ENCODE measurements at places on chromosomes 2 and 18.

DNA sequence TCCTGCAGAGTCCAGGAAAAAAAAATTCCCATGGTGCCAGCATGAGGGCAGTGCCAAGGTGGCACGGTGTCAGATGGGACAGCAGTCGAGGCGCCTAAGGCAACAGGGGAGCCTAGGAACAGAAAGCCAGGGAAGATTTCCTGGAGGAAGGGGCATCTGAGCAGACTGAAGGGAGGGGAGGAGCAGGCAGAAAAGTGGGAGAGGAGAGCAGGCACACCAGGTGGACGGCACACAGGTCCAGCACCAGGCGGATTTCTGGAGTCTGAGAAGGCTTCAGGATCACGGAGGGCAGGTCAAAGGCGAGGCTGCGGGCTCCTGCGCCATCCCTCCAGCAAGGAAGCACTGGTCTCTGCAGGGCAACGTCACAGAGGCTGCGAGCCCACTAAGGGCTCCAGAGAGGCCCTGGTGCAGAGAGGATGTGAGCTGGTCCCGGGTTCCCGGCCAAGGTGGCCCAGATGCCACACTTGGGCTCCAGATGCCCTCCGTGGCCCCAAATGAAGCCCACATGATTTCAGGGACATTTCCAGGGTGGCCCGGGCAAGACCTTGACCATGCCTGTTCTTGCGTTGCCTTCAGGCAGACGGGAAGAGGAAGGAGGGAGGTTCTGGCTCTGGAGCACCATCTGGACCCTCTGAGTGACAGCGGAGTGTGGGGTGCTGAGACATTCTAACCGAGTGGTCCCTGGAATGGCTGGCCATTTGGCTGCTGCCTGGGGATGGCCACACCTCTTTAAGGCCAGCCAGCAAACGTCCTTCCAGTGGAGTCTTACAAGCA is 4.1 kb downstream of the HS6ST1 start:
- no peak for DNase-seq

- no peak for DNase-seq
Observed at GRCh38 chr18:70454704-70455322, 166.0 kb downstream of the SOCS6 start.

DNA sequence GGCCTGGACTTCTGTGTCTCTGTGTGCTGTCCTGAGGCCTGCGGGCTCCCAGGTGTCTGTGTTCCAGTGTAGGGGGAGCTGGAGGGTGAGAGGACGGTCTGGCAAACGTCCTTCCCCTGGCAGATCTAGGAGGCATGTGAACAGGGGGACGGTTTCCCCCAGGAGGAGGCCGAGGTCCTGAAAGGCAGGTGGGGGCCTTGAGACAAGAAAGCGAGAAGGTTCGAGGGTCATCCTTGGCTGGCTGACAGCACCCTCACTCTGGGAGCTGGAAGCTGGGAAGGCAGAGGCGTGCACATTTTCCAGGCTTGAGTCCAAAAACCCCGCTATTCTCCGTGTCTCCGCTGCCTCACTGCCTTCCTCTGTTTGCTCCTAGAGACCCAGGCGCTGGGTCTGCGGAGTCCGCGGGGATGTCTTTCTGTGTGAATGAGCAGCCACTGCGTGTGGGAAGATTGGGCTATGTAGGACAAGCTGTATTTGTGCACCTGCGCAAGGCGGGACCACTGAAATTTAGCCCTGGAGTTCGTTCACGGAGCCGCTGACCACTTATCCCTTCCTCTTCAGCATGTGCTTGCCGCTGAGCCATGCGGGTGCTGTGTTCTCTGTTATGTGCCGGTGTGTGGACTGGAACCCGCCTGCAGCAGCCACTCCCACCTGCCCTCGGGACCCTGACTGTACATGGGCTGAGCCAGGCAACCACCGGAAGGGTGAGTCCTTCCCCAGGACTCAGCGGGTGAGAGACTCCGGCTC is 43.7 kb downstream of the TWIST2 start:
- DNase-seq = no peak

GRCh38 chr2:210859314-210859713 is 302.9 kb downstream of the CPS1 start:
- no peak for DNase-seq

- no peak for DNase-seq
Observed at GRCh38 chr2:158464426-158465281, 7.9 kb downstream of the PKP4 start.

DNA sequence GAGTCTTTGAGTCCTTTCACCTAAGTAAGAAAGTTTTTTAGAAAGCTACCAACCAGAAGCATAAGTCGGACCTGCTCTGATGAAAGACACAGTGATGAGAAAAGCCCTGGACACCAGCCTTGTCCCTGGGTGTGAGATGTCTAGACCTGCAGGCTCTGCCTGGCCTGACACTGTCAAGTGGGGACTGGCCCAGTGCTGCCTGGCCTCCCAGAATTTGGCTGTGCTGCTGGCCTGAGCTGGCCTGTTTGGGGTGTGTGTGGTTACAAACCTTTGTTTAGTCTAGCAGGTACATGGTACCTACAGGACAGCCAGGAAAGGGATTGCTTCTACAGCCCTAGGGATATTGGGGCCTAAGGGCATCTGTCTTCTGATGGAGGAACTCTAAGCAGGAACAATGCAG is 48.3 kb downstream of the ASB1 start:
- no peak for DNase-seq

- no peak for DNase-seq
Observed at GRCh38 chr2:61759718-61760117, 94.1 kb downstream of the FAM161A start.

- DNase-seq = no peak
Observed at GRCh38 chr18:50338122-50338521, 36.7 kb upstream of the SKA1 start.

DNA sequence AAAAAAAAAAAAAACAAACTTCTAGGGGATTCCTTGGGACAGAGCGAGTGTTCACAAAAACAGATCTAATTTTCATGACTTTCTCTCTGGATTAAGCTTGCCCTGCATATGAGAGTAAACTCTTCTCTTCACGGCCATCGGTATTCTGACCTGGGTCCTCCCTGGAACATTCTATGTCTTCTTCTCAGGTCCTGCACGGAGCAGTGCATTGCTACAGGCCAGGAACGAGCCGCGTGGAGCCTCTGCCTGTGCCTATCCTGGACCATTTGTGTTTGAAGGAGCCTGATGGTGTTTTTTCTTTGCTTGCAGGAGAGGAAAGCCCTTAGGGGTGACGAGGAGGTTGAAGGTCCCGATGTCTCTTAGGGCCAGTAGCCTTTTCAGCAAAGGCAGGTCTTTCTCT is 1.8 kb upstream of the OXER1 start:
- no peak for DNase-seq

- no peak for DNase-seq
Observed at GRCh38 chr2:71347517-71347916, 15.9 kb downstream of the ZNF638 start.

- DNase-seq = no peak
Observed at GRCh38 chr2:216064014-216064630, 17.5 kb downstream of the PECR start.

GRCh38 chr2:4445821-4446220 is 742.4 kb downstream of the DCDC2C start:
- DNase-seq = no peak

DNA sequence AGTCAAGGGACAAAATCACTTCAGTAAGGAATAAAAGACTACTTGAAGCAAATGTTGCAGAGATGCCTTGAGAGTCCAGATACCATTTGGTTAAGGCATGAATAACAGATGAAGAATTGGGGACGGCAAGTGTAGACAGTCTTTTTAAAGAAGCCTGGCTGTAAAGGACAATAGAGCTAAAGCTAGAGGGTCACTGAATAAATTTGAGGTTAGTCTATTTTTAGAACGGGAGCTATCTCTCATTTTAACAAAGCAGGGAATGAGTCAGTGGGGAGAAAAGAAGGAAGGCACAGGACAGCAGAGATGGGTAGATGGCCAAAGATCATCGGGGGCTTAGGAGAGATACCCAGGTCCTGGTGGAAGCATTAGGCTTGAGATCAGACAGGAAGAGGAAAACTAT is 30.6 kb upstream of the CHN1 start:
- DNase-seq = no peak

GRCh38 chr2:24548058-24548457 is 57.0 kb downstream of the NCOA1 start:
- DNase-seq = no peak

- peak; percentile 9 for DNase-seq
Observed at GRCh38 chr2:32009516-32010256, 1.1 kb downstream of the MEMO1 start.

DNA sequence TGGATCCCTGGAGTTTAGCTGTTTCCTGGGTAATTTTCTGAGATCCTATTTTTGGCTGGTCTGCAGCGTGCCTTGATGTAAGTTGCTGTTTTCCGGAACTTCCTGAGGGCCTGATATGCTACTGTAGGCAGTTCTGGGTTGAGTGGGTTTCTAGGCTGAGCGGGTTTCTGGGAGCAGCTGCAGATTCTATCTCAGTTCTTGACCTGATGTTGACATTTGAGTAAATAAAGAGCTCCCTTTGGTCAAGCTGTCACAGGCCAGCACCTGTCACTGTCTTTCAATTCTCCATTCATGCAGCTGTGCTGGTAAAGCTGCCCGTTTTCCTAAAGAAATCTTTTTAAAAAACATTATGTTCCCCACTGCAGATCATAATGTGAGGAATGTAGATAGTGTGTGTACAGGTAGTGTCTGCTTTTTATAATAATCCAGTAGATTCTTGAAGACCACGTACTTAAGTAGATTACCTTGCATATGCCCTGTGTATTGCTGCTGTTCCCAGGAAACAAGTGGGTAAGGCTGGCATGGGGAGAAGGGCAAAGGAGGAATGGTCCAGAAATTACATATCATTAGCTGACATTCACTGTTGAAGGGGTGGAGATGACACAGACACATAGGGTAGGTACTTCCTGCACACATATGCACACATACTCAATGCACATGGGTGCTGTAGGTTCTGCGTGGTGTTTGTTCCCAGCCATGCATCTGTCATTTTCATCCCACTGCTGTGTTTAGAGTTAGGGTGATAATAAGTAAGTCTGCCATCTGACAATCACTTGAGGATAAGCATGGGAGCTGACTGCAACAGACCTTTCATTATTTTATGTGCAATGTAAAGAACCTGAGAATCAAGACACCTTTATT is 25.9 kb downstream of the CD28 start:
- no peak for DNase-seq

- DNase-seq = no peak
Observed at GRCh38 chr2:67241453-67241852, 155.7 kb upstream of the ETAA1 start.

DNA sequence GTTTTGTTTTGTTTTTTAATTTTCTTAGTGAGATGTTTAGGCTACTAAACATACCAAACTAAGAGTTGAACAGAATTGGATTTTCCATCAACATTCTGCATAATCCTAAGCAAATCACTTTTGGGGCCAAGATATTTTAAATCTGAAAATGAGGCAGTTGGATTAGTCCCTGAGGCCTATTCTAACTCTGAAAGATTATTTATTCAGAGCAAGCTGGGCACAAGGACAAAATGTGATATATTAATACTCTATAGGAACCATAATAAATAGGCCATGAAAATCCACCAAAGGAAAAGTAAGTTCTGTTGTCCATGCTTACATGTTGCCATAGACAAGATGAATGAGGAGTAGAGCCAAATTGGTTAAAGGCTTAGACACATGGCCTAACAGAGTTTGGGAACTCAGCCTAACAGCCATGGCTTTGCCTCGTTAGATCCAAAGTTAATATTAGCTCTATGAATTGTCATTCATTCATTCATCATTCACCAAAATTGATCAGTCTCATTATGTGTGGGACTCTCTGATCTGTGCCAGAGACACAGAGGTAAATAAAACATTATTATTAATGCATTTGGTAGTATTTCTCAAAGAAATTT is 183.5 kb downstream of the SCG2 start:
- no peak for DNase-seq

- no peak for DNase-seq
Observed at GRCh38 chr2:147827088-147827375, 17.8 kb upstream of the ACVR2A start.

GRCh38 chr2:19312949-19313348 is 45.5 kb downstream of the OSR1 start:
- DNase-seq = no peak

DNA sequence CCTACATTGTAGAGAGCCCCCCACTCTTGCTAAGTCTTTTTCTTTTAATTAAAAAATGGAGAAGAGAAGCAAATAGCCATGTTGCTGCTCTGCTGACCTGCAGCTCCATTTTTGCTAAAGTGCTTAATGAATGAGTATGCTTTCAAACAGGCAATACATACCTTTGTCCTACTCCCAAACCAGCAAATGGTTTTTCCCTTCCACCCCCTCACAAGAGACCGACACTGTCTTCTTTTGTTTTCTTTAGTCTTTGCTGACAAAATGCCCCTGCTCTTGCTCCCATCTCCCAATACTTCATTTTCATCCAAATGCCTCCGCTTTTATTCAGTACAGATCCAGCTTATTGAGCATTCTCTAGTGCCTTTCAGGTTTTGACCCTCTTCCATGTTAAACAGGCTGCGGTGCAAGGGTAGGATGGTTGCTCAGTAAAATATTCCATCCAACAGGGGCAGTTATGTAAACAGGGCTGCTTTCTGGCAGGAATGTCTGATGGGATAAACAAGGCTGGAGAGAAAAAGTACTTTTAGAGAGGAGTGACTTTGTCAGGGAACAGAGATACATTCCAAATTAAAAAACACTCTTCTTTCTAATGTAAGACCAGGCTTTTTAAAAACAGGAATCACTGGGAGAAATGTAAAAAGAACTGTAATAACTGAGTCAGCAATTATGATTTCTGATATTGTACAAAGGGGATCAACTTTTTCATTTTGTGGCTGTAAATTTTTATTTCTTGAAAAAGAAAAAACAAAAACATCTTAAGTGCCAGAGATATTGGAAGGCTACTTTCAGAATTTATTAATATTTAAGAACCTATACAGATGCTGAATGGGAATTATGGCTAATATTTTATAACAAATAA is 136.8 kb downstream of the MEP1B start:
- DNase-seq = no peak

DNA sequence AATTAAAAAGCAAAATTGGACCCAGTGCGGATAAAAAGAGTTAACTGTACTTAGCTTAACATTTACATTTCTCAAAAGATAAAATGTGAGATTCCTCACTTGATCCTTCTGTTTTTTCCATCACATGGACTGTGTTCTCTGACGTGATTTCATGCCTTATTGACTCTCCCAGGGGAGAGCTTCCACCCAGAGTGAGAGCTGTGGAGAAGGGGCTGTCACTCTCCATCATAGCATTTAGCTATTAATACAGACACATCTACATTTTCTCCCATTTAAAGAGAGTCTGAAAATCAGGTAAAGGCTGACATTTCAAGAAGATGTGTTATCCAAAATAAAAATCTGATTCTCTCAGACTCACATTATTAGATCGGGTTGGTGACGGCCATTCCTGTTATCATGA is 493.8 kb downstream of the FBXO15 start:
- no peak for DNase-seq

- no peak for DNase-seq
Observed at GRCh38 chr18:42155024-42155423, 200.0 kb downstream of the PIK3C3 start.

All from activated T-helper 1 cell treated with anti-CD3 and anti-CD28 coated beads, Interleukin-2, amount 50 U/mL, for 16 hours (primary cell).